NCI-H2171 treated with DMSO at 0.1 percent for 48 hours (cell line): ENCODE measurements at places on chromosomes 2 and 18.

DNA sequence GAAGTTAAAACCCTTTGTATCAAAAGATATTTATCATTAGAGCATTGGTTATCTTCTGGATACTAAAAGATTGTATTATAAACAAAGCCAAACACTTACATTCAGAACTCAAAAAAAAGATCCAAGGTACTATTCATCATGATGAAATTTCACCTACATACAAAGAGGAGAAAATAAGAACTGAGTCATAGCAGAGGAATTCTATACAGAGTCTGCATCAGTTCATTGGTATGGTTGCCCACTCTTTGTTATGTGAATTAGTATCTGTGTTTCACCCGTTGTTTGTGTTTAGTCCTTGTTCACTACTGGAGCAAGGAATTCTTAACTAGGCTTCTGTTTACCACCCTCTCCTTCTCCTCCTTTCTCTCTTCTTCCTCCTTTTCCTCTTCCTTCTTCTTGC is 157.9 kb downstream of the LNPK start:
- no peak for DNase-seq

GRCh38 chr2:68800027-68800401 is 65.4 kb downstream of the ARHGAP25 start:
- DNase-seq = no peak

- peak; percentile 76 for DNase-seq
Observed at GRCh38 chr2:23381084-23381483, 3.9 kb upstream of the KLHL29 start.

DNA sequence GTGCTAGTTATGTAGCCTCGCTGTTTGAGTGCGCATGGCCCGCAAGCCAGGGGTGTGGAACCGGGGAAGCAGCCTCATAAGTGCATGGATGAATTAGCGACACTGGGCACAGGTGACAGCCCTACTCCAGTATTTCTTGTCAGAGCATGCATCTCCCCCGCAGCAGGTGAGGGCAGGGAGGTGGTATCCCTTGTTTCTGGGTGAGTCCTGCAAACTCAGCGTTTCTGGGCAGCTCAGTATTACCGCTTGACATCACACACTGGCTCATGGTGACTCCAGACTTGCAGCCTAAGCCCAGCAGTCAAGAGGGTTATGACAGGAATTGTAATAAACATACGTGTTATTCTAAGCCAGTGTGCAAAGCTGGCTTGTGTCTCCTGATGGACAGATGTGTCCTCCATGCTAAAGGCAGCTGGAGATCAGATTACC is 2.5 kb downstream of the CABLES1 start:
- peak; percentile 34 for DNase-seq
